ENCODE measurements at places on chromosomes 7 and 10.

GRCh38 chr10:132532749-132533560, 4.6 kb upstream of the INPP5A start:
- peak; percentile 87 for DNase-seq

DNA sequence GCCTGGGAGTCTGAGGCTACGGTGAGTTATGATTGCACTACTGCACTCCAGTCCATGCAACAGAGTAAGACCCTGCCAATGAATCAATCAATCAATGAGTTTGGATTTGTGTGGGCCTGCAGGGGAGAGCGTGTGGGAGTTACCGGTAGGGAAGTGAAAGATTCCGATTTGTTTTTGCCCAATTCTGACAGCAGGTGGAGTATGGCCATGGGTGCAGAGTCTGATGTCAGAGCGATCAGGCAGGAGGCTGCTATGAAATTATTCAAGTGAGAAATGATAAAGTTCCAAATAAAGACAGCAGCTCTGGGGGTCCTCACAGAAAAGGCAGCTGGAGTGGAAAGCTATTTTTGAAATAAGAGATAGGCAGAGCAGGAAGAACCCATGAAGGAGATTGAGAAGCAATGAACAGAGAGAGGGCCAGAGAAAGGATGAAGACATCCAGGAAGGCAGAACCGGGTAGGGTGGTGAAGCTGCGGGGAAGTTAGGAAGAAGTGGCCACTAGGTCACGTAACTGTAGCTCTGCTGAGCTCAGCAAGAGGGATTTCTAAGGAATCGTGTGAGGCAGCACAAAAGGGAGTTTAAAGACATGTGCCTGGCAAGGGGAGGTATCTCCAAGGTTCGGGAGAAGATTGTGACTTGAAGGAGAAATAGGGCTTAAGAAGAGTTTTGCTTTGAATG, 93.7 kb upstream of the NMT2 start:
- peak; percentile 20 for DNase-seq

- DNase-seq, result no peak
Observed at GRCh38 chr7:26397796-26398426, 106.2 kb downstream of the SNX10 start.

GRCh38 chr10:97873569-97873968, 23.9 kb downstream of the GOLGA7B start:
- no peak for DNase-seq

DNA sequence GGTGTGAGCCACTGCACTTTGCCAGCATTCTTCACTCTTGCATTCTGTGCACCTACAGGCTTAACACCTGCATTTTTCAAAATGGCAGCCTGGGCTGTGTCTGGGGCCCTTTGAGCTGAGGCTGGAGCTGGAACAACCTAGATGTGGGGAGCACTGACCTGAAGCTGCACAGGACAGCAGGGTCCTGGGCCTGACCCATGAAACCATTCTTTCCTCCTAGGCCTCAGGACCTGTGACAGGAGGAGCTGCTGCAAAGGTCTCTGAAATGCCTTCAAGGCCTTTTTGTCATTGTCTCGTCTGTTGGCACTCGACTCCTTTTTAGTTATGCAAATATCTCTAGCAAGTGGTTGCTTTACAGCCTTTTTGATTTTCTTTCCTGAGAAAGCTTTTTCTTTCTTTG, 82.3 kb downstream of the INPP5A start:
- DNase-seq, result no peak

DNA sequence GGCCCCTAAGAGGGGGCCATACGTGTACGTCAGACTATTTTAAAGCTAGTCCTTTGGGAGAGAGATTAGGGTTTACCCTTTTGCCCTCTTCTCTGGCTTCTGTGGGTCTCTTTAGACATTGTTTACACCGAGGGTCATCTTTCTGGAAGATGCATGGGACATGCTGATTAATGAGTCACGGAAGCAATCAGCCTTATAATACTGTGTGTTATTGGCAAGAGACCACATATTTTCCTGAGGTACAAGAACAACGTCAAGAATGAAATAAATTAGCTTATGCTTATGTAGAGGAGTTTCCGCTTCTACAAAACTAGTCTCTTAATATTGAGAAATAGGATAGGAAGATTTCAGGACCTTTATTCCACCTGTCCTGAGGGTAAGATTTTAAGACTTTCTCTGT, 327.7 kb downstream of the BBS9 start:
- DNase-seq, result no peak

GRCh38 chr10:1148855-1149605, 92.8 kb downstream of the WDR37 start:
- DNase-seq, result no peak

GRCh38 chr7:94509264-94509886, at the start of gene CASD1:
Gene CASD1, plus strand, starts transcription at chr7:94509809. Its CDS starts 276 bp downstream, at chr7:94510085.
- DNase-seq, result peak; percentile 21

GRCh38 chr7:141649865-141650634, 51.9 kb downstream of the DENND11 start:
- DNase-seq, result peak; percentile 95

- DNase-seq, result no peak
Observed at GRCh38 chr7:37684927-37685326, 1.4 kb downstream of the GPR141 start.

DNA sequence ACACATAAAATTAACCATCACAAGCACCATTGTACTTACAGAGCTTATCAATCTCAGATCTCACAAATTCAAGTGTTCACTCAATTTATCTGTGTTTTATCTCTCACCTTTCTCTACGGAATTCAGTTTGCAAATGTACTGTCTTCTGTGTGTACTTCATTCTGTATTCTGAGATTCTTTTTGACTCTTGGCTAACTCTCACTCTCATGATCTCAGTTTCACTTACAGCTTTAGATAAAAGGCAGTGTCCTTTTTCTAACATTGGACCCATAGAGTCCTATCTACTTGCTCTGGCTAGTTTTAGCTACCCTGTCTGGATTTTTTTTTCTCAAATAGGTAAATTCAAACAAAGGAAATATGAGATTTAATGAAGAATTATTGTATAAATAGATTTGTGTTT, 176.0 kb downstream of the CCDC7 start:
- no peak for DNase-seq

DNA sequence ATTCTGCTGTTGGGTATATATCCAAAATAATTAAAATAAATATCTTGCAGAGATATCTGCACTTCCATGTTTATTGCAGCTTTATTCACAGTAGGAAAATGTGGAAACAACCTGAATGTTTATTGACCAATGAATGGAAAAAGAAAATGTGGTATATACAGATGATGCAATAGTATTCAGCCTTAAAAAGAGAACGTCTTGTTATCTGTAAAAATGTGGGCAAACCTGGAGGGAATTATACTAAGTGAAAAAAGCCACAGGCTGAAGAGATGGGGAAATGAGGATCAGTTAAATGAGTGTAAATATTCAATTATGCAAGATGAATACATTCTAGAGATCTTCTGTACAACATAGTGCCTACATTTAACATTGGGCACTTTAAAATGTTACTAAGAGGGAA, 766.1 kb upstream of the IGFBP3 start:
- DNase-seq, result peak; percentile 54

DNA sequence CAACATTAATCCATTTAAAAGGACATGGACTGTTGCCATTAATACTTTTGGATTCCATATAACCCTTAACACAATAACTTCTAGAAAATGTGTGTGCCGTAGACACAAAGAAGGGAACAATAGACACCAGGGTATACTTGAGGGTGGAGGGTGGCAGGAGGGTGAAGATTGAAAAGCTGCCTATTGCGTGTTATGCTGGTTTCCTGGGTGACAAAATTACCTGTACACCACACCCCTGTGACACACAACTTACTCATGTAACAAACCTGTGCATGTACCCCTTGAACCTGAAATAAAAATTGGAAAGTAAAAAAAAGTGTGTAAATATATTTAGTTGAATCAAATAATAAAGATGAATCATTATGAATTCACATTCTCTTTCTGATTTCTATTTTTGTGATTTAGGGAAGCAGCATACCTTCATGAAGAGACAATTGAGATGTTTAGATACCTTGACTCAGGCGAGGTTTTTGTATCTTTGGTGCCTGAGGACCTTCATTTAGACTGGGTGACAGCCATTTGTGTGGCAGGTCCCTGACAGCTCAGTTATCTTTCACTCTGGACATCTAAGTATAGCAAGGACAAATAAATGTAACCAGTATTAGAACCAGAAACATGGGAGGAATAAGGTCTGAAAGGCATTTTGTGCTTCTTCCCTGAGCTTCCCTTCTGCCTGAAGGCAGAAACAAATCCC, 28.7 kb downstream of the GIMAP8 start:
- DNase-seq, result no peak

GRCh38 chr10:59395984-59396383, 33.6 kb upstream of the FAM13C start:
- no peak for DNase-seq

GRCh38 chr10:103676058-103676785, 179.2 kb downstream of the SH3PXD2A start:
- peak; percentile 82 for DNase-seq

DNA sequence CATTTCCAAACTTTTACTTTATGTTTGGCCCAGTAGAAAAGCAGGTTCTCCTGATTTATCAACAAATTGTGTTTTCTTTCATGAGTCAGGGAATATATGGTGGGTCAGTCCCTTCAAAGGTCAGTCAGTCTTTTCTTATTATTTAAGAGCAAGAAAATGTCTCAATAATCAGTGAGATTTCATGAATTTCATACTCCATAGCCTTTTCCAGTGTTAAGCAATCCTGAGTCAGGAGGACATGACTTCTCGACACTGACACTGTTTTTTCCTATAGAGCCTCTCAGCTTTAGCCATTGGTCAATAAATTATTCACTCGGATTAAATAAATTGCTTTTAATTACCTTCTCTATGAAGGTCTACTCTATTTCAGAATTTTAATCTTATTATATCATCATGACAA, 334.5 kb downstream of the SORCS1 start:
- DNase-seq, result no peak

DNA sequence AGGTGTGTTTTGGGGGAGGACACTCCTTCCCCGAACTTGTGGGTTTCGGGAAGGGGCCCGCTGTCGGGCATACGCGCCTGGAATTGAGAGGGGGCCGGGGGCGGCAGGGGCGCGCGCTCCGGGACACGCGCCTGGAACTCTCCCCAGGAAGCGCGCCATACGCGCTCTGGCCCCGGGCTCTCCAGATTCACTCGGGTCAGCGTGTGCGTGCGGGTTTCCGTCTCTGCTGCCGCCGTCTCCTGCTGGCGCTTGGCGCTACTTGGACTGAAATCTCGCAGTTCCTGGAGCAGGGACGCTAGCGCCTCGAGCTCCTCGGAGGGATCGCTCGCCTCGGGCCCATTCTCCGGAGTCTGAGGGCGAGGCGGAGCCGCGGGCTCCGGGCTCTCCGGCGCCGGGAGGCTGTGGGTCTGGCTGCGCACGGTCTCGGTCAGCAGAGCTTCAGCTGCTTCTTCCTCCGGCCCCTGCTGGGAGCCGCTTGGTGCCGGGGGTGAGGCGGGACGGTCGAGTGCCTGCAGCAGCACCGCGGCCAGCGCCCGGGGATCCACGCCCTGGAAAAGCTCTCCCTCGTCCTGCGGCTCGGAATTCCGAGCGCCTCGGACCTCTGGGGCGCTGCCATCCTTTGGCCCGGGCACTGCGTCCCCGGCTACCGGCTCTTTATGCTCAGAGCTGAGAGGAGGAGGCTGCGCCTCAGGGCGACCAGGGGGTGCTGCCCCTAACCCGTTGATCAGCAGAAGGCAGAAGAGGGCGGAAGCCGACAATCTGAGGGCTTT, 1.1 kb downstream of the VGF start:
- DNase-seq, result peak; percentile 83

- DNase-seq, result peak; percentile 26
Observed at GRCh38 chr7:91251877-91252276, 12.4 kb upstream of the FZD1 start.

DNA sequence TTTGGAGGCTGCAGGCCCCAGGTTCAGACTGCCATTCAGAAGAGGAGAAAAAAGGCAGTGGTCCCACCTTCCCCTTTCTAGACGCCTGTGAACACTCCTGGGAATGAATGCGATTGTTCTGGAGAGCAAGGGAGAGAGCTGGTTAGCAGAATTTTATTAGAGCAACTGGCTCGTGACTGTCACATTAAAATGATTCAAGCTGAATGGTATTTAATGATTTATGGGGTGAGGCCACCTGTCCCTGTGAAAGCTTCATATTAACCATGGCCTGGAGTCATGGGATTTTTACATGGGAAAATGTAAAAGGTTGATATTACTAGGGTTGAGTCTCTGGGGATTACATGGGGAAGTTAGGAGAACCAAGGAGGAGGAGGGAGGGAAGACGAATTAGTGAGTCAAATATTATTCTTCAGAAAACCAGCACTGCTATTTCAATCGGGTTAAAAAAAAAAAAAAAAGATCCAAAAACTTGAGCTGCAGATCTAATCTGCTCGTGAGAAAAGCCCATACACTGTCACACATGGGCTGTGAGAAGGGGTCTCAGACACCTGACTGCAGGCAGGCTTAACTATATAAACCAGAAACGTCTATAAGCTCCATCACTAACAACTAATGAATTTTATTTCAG, 8.3 kb downstream of the CXCL12 start:
- no peak for DNase-seq
